GM12891 (cell line): ENCODE measurements at places on chromosomes 5 and 9.

GRCh38 chr9:127133739-127134167 is 11.3 kb upstream of the ANGPTL2 start:
- no peak for DNase-seq

DNA sequence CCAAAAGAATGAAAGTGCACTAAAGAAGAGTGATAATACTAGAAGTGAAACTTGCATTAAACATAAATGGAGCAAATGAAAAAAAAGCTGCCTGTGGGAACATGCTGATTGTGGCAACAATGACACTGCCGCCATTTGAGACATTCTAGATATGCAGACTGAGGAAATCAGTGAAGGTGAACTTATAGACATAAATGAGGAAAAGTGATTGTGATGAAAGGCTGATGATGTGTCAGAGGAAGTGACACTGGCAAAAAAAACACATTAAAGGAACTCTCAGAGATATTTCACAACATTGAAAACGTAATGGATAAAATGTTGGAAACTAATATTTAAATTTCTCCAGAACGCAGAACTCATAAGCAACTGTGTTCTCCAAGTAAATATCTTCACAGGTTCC is 1.2 kb downstream of the ERCC8 start:
- no peak for DNase-seq

GRCh38 chr5:62432621-62433064 is 20.1 kb downstream of the IPO11 start:
- no peak for DNase-seq

GRCh38 chr5:9363026-9363425 is 182.8 kb downstream of the SEMA5A start:
- DNase-seq: no peak

- DNase-seq: no peak
Observed at GRCh38 chr5:124206540-124206939, 539.9 kb downstream of the ZNF608 start.

GRCh38 chr5:131534974-131535373 is 100.1 kb downstream of the RAPGEF6 start:
- DNase-seq: no peak

DNA sequence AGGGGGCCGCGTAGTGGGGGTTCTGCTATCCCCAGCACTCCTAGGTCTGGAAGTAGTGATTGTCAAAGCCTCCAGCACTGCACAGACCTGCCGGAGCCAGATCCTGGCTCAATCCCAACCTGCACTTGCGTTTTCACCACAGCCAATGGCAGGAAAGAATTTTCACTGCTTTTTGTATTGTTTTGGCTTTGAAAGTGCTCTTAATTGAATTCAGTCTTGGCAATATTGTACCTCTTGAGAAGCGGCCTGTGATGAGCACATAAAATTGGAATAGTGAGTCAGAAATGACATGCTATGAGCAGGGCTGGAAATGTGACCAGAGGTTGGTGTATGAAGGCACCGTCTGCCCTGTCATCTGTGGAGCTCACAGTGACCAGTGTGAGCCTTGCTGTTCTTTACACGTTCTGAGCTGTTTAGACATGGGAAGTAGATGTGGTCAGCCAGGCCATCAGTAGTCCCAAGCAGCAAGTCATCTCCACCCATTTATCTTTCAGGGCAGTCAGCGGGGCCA is 41.5 kb downstream of the SECISBP2 start:
- no peak for DNase-seq

GRCh38 chr9:131645078-131645776 is 94.6 kb downstream of the RAPGEF1 start:
- no peak for DNase-seq

- DNase-seq: no peak
Observed at GRCh38 chr5:136901-137300, 44.9 kb downstream of the PLEKHG4B start.

- DNase-seq: no peak
Observed at GRCh38 chr5:168712280-168712924, 133.2 kb upstream of the PANK3 start.

- no peak for DNase-seq
Observed at GRCh38 chr9:126055381-126055985, 271.1 kb upstream of the MVB12B start.

DNA sequence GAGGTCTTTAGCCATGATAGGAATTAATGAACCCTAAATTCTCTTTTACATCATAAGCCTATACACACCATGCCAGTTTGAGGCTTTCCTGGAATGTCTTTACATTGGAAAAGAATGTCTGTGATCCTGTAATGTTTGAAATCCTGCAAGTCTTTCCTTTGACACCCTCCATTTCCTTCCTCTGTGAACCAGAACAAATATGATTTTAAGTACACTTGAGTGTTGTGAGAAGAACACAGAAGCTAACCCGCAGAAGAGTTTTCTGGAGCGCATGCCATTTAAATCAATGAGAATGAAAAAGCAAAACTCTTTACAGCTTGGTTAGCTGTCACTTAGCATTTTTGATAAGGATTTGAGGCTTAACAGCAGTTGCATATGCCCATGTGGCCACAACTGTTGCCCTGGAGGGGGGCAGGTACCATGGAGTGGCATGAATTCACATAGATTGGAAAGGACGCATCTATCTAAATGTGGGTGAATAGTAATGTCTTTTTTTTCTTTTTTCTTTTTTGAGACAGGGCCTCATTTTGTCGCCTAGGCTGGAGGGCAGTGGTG is 372.6 kb downstream of the KDM4C start:
- no peak for DNase-seq

DNA sequence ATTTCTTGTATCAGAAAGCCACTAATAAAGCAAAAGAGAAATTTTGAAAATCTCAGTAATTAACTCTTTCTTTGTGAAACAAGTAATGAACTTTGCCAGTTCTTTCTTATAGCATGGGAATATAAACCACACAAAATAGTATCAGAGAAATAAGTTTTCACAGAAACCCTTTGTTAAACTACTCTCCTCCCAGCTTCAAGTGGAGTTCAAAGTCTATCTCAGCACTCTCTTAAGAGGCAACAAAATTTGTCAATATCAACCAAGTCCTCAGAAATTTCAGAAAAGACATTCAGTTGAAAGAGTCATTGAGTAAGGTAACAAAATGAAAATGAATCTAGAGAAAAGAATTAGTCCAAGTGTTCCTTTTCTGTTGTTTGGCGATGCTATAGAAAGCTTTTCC is 89.3 kb downstream of the NTRK2 start:
- DNase-seq: no peak

GRCh38 chr5:98349251-98349989 is 424.0 kb upstream of the RGMB start:
- DNase-seq: no peak
